ENCODE measurements at places on chromosomes 1 and 21. TPM values are rescaled to one million over a fixed set of nuclear protein-coding genes. Genes with fewer than 3 reads are reported as not detected.

DNA sequence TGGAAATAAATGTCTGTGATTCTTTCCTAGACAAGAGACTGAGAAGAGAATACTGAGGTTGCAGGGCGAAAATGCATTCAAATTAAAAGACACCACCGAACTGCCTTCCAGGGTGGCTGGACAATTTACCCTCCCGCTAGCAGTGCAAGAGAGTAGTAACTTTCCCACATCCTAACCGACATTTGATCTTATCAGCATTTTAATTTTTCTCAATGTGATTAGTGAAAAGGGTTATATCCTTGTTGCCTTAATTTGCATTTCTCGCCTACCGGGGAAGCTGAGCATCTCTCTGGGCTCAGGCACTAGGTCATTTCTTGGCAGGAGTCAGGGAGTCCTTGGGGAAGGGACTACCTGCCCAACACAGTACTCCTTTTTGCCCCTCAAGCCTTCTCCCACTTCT is 2.8 kb downstream of the TNFRSF8 start:
- DNase-seq, result no peak

OR6N2 gene
- total RNA-seq, result not detected

- DNase-seq, result no peak
Measured at GRCh38 chr1:243475966-243476365, 220.1 kb downstream of the SDCCAG8 start.

GRCh38 chr1:7247791-7248548 is 462.7 kb downstream of the CAMTA1 start:
- no peak for DNase-seq

GRCh38 chr1:241217516-241217915 is 139.5 kb downstream of the RGS7 start:
- DNase-seq, result no peak

DNA sequence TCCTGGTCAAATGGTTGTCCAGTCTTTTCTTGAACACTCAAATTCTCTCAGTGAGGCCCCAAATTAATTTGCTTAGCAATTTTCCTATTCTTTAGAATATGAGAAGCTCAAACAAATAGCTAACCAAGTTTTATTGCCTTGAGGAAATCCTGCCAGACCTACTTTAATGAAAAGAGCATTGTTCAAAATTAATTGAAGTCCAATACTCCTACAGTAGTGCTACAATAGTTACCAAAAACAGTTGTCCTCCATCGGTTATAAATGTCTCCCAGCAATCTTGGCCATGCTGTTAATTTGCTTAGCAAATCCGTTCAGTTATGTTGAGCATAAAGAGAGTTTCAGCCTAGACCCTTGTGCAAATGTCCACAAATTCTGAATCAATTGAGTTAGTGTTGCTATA is 112.9 kb downstream of the MAB21L3 start:
- DNase-seq, result no peak

- no peak for DNase-seq
Measured at GRCh38 chr1:42721926-42722325, 18.1 kb downstream of the CLDN19 start.

- DNase-seq, result no peak
Measured at GRCh38 chr1:165892935-165893334, 65.5 kb downstream of the UCK2 start.

- DNase-seq, result no peak
Measured at GRCh38 chr21:35019631-35020032, 29.5 kb downstream of the RUNX1 start.

DNA sequence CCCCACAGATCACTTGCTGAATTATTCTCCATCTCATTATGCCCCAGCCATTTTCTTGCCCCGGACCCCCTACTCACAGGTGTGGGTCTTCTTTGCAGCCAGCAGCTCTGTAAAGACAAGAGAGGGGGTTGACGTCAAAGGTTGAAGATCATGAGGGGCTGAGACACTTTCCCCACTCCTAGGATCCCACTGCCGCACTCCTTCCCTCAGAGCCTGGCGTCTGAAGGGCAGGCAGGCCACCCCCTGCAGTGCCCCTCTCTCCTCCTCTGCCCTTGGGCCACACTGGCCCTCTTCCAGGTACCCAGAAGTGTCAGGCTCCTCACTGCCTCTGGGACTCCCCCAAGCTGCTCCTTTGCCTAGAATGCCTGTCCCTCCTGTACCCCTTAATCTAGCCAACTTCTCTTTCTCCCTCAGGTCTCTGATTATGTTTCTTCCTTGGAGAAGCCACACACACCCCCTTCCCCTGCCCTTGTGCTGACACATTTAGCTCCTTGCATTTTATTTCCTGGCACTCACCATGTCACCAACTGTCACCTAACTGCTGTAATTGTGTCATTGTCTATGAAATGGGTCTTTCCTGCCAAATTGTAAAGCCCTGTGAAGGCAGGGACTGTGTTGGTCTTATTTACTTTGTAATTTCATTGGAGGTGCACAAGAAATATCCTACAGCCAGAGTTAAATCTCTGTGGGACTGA is 2.1 kb downstream of the RORC start:
- DNase-seq, result no peak

- no peak for DNase-seq
Measured at GRCh38 chr1:191343816-191344215, 814.4 kb upstream of the RGS18 start.
